ENCODE measurements at places on chromosomes 5 and 9.

- no peak for DNase-seq
Observed at GRCh38 chr5:89698028-89698427, 711.5 kb downstream of the CETN3 start.

DNA sequence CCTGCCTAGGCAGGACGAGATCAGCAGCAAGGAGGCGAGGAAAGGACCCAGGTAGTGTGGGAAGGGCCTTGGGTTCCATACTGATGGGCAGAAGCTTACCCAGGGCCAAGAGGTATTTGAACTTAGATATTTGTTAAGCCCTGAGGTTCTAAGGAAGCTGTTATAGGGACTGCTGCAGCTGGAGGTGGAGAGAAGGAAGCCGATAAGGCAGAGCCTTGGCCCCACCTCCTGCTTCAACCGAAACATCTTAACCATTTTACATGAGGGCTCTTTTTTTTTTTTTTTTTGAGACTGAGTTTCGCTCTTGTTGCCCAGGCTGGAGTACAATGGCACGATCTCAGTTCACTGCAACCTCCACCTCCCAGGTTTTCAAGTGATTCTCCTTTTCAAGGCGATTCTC, 8.6 kb upstream of the AQP3 start:
- peak; percentile 26 for DNase-seq

DNA sequence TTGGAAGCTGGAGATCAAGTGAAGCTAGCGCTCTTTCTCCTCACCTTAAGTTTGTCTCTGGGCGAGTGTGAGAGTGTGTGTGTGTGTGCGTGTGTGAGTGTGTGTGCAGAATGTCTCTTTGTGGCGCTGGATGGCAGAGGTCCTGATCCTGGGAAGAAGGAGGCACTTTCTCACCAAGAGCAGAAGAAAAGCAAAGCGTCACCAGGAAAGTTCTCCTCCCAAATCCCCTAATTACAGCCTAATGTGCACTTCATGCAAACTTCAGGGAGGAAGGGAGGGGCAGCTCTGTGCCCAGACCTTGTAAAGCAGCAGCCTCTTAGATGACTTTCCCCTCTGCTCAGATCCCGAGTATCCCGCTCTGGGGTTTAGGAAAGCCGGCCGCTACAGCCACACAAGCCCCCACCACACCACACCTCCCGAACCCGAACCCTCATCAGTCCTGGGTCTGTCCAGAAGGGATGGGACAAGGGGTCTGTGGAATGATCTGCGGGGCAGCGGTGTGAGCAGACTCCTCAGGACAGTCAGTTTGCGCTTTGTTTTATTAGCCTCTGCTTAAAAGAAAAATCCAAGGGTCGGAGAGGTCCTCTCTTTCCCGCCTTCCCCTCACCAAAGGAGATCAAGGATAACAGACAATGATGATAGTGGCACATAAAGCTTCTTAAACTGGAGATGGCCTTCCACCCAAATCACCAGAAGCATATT, at the start of gene HAPLN1:
Gene HAPLN1 (minus strand): TSS at position 20 of the 702 bp plus-strand sequence. CDS start 47,332 bp downstream, outside the sequence.
- DNase-seq: no peak

DNA sequence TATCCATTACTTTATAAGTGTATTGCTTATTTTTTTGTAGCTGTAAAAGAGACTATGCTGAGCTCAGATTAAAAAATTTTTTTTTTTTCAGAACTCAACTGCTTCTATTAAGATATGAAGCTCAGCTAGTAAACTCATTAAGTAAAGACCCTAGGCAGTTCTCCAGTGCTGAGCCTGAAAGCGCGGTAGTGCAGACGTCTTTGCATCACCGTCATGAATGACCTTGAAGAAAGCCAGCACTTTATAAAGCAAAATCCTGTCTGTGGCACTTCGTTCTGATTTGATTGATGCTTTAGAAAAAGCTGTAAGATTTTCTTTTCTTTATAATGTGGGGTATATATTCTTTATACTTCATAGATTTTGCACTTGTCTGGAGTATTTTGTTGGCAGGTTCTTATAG, 105.7 kb downstream of the ATG10 start:
- DNase-seq: no peak

GRCh38 chr5:104326966-104327365, 764.4 kb upstream of the NUDT12 start:
- DNase-seq: no peak

GRCh38 chr9:37954581-37954981, 50.7 kb upstream of the SLC25A51 start:
- no peak for DNase-seq
